ENCODE measurements at places on chromosomes 13 and 19.
A peak's percentile ranks its signal among the peaks of the same experiment; 100 is the strongest.

- DNase-seq: no peak
Measured at GRCh38 chr19:51983361-51983760, 3.3 kb downstream of the ZNF350 start.

DNA sequence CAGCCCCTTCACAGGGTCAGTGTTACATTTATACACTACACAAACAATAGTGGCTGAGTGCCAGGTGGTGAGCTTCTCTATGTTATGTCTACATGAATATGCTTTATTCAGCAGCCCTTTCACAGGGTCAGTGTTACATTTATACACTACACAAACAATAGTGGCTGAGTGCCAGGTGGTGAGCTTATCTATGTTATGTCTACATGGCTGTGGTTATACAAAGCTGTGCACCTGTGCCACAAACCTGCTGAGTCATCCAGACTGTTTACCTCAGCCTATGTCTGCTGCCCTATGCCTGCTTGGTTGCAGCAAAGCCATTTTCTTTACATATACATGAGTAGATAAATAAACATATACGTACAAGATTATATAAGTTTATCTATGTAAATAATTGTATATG, 76.5 kb downstream of the ZNF726 start:
- no peak for DNase-seq

DNA sequence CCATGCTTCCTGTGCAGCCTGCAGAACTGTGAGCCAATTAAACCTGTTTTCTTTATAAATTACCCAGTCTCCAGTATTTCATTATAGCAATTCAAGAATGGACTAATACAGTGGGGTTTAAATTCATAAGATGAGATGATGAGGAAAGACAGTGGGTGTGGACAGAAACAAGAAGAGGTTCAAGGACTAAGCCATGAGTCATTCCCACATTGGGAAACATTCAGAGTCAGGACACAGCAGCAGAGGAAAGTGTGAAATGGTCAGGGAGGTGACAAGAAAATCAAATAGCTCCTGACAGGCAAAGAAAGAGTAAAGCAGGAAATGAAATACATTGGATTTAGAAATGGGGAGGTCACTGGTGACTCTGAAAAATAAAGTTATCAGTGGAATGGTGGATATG, 9.1 kb downstream of the ZNF841 start:
- DNase-seq: no peak

- DNase-seq: no peak
Measured at GRCh38 chr13:110348309-110349105, 41.4 kb downstream of the COL4A2 start.

DNA sequence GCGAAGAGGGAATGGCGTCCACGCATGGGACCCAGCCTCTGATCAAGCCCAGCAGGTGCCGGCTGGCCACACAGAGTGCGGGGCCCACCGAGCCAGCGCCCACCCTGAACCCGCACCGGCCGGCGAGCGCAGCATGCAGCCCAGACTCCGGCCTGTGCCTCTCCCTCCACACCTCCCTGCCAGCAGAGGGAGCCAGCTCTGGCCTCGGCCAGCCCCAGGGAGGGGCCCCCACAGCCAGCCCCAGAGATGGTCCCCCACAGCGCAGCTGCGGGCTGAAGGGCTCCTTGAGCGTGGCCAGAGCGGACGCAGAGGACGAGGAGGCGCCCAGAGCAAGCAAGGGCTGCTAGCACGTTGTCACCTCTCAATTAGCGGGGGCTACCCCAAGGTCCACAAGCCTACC, 904.5 kb downstream of the SLITRK6 start:
- no peak for DNase-seq

GRCh38 chr19:11152318-11153062, 3.1 kb downstream of the SPC24 start:
- DNase-seq: no peak

DNA sequence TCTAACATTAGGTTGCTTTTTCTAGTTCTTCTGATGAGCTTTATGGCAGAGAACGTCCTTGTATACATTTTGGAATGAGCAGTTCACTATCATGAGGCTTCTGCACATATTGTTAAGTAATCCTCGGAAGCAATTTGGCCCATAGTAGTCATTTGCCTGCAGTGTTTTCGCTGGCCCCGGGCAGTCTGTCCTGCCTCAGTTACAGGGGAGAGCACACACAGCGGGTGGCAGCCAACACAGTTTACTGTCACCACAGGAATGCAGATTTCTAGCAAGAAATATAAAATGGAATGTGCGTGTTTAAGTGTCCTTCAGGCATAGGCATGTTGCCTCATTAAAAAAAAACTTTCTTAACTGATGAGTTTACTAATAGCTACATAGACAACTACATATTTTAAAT, 71.5 kb upstream of the GJB6 start:
- DNase-seq: no peak

GRCh38 chr19:8302734-8303133, 5.4 kb downstream of the CD320 start:
- DNase-seq: no peak

GRCh38 chr19:35986664-35987570, 8.1 kb upstream of the SDHAF1 start:
- peak; percentile 41 for DNase-seq

DNA sequence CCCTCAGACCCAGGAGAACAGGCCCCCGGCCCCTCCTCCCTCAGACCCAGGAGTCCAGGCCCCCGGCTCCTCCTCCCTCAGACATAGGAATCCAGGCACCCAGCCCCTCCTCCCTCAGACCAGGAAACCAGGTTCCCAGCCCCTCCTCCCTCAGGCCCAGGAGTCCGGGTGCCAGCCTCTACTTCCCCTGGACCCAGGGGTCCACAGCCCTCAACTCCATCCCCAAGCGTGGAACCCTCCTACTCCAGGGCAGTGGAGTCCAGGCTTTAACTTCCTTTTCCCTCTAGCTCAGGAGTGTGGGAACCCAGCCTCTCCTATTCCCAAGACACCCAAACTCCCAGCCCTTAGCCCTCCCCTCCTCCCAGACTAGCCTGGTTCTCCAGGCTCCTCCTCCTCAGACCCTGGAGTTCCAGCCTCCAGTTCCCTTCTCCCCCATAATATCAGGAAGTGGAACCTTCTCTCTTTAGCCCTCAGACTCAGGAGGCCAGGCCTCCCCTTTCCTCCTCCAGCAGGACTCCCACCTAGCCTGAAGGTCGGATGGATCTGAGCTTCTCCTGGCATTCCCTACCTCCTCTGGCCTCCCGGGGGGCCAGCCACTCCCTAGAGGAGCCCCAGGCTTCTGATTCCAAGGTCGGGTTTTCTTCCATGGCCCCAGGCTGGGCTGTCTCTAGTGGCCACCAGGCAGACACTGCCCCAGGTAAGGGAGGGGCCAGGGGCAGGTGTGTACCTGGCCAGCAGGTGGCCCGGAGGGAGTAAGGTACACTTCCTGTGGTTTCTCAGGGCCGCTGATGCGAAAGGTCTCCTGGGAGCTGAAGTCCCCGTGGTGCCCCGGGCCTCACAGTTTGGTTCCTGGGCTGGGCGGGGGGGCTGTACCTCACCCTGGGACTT, at the start of gene TMC4:
TMC4 (minus strand) TSS at position 690 of the 888 bp plus-strand sequence; CDS start at position 647, 43 bp downstream.
- no peak for DNase-seq

DNA sequence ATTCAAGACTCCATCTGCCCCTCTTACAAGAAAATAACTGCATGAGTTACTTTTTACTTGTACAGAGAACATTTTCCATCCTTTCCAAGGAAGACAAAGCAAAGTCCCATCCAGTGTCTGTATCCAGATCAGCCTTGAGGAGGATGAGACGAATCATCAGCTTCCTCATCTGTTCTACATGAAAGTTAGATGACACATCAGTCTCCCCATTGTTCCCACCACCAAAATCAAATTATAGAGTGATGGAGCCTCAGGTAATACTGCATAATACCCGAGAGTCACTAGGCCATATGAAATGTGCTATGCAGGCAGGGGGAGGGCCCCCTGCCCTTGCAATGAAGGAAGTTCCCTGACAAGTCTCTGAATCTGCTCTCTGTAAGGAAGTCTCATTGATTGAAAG, 1244.6 kb upstream of the SLC10A2 start:
- DNase-seq: no peak

- no peak for DNase-seq
Measured at GRCh38 chr19:4823577-4823976, 7.9 kb downstream of the TICAM1 start.

GRCh38 chr19:39032063-39032918, at the start of gene FBXO27:
Gene FBXO27 (minus strand): TSS chr19:39032549. CDS start chr19:39032227, 322 bp downstream.
- no peak for DNase-seq

DNA sequence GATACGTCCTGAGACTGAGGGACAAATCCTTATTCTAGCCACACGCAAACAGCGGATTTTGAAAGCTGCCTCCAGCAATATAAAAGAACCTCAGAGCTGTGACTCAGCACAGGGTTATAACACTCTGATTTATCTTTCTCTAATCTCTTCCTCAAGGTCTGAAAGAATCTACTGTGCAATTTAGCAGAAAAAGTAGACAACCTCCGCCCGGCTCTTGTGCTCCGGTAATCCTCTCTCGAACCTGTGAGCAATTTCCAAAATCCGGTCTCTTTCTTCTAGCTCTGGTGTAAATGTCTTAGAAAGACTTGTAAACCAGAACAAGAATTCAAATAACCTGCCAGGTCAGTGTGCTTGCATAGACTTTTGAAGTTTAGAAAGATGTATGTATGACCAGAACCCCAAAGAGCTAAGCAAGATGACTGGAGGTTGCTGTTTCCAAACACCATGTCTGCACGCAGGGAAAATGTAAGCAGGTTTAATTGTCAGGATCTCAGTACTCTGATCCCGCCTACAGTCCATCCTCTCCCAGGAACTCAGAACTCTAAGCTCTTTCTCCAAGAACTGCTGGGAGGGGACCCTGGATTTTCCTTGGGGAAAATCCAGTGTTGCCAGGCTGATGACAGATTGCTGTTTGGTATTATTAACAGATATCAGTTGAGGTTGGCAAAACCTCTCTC, 338.1 kb downstream of the RFC3 start:
- no peak for DNase-seq

- peak; percentile 80 for DNase-seq
Measured at GRCh38 chr19:46016426-46017094, 6.3 kb downstream of the PGLYRP1 start.

- no peak for DNase-seq
Measured at GRCh38 chr13:46817095-46817494, 20.1 kb upstream of the ESD start.

DNA sequence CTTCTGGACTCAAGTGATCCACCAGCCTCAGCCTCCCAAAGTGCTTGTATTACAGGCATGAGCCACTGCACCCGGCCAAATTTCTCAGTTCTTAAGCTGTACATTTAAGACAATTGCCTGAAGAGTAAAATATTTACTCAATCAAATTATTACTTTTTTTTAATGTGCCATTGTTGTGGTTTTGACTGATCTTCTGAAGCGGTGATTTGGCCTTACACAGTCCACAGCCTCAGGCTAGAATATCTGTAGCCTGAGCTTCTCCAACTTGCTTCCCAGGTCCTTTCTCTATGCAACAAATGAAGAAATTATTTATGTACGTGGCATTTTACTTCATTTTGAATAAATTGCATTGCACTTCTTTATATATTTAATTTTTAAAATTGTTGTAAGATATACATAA, 281.3 kb downstream of the KLF5 start:
- no peak for DNase-seq

DNA sequence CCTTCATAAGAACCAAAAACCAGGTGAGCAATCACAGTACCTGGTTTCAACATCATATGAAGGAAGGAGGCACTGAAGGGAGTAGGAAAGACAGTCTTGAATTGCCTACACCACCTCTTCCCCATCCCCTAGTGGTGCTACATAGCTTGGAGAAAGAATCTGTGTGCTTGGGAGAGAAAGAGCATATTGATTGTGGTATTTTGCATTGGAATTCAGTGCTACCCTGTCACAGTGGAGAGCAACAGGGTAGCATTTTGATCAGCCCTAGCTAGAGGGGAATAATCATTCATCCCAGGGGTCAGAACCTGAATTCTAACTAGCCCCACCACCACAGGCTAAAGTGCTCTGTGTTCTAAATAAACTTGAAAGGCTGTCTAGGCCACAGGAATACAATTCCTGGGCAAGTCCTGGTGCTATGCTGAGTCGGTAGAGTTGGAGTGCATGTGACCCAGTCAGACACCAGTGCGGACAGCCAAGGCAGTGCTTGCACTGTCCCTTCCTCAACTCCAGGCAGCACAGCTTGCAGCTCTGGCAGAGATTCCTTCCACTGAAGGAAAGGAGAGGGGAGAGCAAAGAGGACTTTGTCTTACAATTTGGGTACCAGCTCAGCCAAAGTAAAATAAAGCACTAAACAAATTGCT, 158.7 kb downstream of the VWA8 start:
- no peak for DNase-seq

- no peak for DNase-seq
Measured at GRCh38 chr19:1911098-1911497, 5.9 kb downstream of the ADAT3 start.

DNA sequence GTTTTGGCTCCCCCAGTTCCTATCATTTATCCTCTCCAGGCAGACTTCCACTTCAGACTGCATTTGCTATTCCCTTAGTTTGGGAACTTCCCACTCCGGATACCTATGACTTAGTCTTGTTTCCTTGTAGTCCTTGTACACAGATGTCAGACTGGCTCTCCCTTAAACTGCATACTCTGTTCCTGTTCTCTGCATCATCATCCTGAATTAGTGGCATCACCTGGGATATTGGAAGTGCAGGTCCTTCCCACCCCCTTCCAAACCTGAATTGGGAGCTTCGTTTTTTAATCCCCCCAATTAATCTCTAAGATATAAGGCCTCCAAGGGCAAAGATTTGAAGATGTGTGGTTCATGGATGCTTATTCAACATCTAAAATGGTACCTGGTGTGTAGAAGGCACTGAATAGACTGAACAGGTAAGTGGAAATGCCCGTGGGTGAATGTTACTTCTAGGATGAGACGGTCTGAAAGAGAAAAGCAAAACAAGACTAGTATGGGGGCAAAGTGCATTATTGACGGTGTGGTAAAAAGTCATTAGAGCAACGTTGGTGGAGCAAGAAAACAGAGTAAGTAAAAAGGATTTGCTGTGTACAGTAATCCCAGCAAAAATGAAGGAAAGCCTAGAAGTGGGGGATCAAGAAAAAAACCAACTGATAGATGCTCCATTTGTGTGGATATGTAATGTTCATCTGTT, 9.6 kb downstream of the MIR17HG start:
- DNase-seq: no peak

DNA sequence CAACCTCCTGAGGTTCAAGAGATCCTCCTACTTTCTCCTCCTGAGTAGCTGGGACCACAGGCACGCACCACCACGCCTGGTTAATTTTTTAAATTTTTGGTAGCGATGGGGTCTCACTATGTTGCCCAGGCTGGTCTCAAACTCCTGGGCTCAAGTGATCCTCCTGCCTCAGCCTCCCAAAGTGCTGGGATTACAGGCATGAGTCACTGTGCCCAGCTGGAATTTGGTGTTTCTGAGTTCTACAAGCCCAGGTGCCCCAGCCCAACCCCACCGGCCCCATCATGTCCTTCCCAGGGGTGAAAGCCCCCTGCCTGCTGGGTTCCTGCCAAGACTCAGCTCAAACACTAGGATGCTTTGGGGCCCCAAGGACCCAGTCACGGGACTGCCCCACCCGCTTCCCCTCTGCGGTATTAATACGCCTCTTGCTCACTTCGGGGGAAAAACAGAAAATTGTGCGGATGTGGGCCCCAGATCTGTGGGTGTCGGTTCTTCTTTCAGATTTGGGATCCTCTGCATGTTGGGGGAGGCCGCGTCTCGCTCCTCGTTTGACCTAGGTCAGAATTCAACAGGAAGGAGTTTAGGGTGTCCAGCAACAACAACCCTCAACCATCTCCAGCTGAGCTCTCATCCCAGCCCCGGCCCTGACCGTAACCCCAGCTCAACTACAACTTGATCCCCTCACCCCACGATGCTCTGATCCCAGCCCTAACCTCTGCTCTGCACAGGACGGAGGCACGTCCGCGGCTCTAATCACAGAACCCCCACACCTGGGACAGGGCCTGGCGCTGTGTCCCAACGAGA, 3.7 kb upstream of the FCER2 start:
- DNase-seq: peak; percentile 87

GRCh38 chr13:102318233-102318632, 83.6 kb downstream of the FGF14 start:
- no peak for DNase-seq

- peak; percentile 78 for DNase-seq
Measured at GRCh38 chr13:110471833-110472162, 89.7 kb downstream of the RAB20 start.

Measured in CD4-positive, alpha-beta T cell treated with Interleukin-15 for 1 hour (primary cell).